ENCODE measurements at places on chromosomes 7 and 10.

- no peak for DNase-seq
These were observed 145.9 kb downstream of the SH3PXD2A start for GRCh38 chr10:103709341-103709920.

DNA sequence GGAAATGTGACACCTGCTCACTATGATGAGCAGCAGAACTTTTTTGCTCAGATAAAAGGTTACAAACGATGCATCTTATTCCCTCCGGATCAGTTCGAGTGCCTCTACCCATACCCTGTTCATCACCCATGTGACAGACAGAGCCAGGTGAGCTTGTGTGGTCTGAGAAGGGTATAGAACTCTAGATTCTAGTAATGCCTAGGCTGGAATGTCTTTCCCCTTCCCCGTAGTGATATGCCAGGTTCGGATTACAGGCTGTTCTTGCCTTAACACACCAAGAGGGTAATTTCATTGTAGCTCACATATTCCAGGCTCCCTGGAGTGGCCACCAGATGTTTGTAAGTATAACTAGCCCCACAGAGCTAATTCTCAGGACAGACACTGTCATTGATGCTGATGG, 9.2 kb downstream of the HIF1AN start:
- no peak for DNase-seq

- no peak for DNase-seq
These were observed 71.9 kb downstream of the NT5C2 start for GRCh38 chr10:103120977-103121735.

GRCh38 chr7:10724449-10724848, 249.2 kb upstream of the PHF14 start:
- no peak for DNase-seq

DNA sequence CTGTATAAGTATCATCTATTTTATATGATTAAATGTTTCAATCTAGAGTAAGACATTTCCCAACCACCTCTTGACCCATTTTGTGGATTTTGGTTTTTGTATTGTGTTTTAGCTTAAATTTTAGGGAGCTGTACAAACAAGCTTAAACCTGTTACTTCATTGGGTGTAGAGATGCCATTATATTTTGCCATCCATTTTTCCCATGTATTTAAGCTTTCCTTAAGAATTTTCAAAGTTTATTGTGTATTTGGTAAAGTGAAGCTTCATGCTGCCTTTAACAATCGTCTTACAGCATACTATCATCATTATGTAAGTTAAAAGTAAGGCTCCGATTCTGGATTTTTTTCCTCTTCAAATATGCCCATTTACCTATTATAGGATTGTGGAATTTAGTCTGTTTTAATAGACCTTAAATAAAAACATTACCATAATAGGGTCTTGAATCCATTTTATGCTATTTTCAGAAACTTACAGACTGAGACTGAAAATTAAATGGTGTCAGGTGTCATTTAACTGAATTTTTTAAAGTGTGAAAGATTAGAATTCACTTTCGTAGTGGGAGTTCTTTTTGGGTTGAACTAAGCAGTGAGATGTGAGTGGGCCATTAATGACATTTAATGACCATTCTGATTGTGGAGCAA, 2.2 kb downstream of the KMT2E start:
- no peak for DNase-seq

- DNase-seq, result no peak
These were observed 15.1 kb downstream of the TMEM60 start for GRCh38 chr7:77783111-77783510.

DNA sequence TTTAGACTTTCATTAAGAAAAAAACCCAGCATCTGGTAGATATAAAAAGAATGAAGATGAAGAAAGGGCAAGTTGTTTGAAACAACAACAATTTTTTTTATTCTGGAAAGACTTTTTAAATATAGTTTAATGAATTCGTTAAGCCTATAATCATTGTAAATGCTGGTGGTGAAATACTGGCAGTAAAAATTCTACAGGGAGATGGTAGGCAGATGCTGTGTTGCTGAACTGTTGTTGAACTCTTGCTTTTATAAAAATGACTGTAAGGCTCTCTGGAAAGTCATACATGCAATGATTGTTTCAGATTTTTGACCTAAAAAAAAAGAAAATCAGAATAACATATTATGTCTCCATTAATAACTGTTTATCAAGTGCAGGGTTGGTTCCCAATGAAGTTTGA, 39.0 kb downstream of the SCIN start:
- DNase-seq, result no peak

GRCh38 chr7:31702354-31702753, 15.3 kb downstream of the PPP1R17 start:
- DNase-seq, result no peak

DNA sequence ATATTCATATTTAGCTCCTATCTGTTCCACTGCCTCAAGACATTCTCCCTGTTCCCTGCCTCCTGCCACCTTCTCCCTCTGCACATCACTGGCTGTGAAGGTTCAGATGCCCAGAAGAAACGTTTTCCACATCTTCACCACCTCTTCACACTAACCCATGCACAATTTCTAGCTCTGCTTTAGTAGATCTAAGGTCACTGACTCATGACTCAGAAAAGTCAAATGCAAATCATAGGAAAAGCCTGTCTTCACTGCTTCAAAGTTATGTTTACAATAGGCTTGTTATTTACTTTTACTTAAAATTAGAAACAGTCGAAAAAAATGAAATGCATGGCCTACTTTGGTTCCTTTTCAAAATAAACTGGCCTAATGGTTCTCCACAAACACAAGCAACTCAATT, 2.5 kb downstream of the SCRN1 start:
- no peak for DNase-seq

- DNase-seq, result peak; percentile 3
These were observed 1180.3 kb downstream of the TYW1 start for GRCh38 chr7:68176974-68177373.

DNA sequence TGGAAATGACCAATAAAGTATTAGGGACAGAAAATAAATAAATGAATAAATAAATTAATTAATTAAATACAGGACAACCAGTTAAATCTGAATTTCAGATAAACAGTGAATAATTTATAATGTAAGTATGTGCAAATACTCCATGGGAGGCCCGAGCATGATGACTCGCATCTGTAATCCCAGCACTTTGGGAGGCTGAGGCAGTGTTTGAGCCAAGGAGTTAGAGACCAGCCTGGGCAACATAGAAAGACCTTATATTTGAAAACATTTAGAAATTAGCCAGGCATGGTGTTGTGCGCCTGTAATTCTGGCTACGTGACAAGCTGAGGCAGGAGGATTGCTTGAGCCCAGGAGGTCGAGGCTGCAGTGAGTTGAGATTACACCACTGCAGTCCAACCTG, 123.7 kb downstream of the CUL2 start:
- no peak for DNase-seq

GRCh38 chr7:143047326-143047725, 4.8 kb upstream of the OR6V1 start:
- DNase-seq, result no peak

- DNase-seq, result no peak
These were observed 141.6 kb downstream of the PKD1L1 start for GRCh38 chr7:47806701-47807103.

- no peak for DNase-seq
These were observed 700.2 kb downstream of the TYW1 start for GRCh38 chr7:67696878-67697277.

DNA sequence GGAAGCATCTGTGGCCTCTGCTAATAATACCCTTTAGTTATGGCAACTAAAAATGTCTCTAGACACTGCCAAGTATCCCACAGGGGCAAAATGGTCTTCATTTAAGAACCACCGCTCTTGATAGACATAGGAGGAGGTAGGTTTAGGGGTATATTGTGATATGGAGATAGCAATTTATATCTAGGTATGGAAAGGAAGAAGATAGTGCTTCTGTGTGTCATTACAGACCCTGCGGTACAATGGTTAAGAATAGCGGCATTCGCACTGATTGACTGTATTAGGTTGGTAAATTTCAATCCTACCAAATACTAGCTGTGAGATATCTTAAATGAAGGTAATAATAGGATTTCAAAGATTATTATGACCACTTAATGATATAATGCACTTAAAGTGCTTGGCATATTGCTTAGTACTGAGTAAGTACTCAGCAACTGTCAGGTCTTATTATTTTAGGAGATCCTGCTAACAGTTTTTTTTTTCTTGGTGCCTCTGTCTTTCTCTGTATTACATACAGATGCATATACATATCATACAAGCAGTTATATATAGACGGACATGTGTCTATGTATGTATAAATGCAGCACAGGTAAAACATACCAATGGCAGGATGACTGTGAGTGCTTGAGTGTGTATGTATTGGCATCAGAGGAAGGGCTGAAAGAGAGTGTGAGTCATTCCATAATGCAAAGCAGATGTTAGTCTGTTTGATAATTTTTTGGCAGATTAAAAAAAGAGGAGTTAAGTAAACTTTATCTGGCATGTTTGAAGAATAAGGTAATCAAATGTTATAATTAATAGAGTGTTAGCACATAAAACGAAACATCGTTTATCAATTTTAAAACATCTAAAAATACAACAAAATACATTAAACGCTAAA, 50.0 kb upstream of the ITGB8 start:
- no peak for DNase-seq

GRCh38 chr10:81848514-81848913, 26.5 kb upstream of the NRG3 start:
- no peak for DNase-seq

- no peak for DNase-seq
These were observed 172.0 kb downstream of the TEX36 start for GRCh38 chr10:125510998-125511397.

GRCh38 chr7:70032649-70033048, 434.4 kb downstream of the AUTS2 start:
- DNase-seq, result no peak

DNA sequence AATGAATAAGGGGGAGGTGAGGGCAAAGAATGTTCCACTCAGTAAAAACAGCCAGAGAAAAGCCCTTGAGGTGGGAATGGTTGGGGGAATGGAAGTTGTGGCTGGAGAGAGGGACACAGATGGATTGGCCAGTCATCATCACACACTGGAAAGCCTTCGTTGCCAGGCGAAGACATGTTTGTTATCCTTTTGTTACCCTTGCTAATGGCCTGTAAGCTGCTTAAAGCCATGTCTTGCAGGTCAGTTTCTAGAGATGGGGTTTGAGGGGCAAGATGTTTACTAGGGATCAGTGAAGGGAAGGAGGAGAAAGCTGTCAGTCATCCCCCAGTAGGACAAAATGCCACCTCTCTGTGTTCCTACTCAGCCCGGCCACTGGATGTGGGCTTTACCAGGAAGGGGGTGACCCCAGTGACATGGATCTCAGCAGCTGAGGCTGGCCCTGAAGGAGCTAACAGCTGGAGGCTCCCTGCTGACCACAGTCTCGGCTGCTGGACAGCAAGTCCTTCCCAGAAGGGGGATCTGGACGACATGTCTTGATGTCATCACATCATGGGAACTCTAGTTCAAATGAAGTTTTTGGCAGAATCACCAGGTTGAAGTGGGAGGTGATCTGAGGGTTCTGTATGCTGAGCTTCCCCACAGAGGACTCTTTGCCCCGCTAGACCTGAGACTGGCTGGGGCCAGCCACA, 66.2 kb downstream of the TBXAS1 start:
- DNase-seq, result no peak

- DNase-seq, result no peak
These were observed 49.7 kb downstream of the COL17A1 start for GRCh38 chr10:104036069-104036384.

DNA sequence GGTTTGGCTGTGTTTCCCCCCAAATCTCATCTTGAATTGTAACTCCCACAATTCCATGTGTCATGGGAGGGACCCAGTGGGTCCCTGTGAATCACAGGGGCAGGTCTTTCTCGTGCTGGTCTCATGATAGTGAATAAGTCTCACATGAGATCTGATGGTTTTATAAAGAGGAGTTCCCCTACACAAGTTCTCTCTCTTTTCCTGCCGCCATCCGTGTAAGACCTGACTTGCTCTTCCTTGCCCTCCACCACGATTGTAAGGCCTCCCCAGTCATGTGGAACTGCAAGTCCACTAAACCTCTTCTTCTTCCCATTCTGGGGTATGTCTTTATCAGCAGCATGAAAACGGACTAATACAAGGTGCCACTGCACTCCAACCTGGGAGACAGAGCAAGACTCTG, 329.2 kb downstream of the TNS3 start:
- DNase-seq, result no peak

DNA sequence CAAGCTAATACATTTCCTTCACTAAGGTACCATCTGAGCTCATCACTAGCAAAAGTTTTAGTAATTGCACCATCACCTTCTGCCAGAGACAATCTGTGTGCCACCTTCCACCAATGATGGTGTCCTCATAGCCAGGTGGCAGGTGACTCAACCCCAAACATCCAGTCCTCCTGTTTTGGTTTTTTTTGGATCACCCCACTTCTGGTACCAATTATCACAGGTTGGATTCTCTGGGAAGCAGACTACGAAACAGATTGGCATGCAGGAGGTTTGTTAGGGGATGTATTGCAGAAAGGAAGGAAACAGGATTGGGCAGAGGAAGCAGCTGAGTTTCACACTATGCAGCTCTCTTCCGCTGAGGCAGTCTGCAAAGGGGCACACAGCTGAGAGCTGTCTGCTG, 4.5 kb upstream of the TACC2 start:
- no peak for DNase-seq

- no peak for DNase-seq
These were observed 389.4 kb downstream of the KCNMA1 start for GRCh38 chr10:77248104-77248790.

DNA sequence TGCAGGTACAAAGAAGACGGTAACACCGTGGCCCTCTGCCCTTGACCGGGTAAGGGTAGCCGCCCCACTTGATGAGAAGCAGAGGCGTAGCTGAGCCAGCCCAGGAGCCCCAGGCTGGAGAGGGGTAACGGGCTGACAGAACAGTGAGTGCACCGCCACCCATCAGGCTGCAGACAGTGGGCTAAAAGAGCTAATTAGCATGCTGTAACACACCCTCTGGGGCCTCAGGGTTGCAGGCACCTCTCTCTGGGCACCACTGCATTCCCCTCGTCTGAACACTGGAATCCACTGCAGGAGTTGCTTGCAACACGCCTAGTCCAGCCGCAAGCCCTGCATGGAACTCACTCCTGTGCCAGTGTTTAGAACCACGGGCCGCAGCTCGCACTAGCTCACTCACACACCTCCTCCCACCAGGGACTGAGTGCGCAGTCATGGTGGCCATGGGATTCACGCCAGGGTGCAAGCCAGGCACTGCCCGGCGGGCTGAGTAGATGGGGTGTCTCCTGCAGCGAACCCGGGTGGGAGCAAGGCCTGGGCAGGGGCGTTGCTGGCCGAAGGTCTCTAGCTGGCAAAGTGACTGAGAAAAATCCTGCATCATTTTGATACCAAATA, 36.1 kb downstream of the AGMO start:
- no peak for DNase-seq

- DNase-seq, result no peak
These were observed 8.6 kb upstream of the RFC2 start for GRCh38 chr7:74262639-74263398.

GRCh38 chr7:143811-144453, 48.4 kb upstream of the FAM20C start:
- no peak for DNase-seq

All from naive thymus-derived CD4-positive, alpha-beta T cell (primary cell).